Airway epithelial cell (primary cell): ENCODE measurements at places on chromosomes 1 and 21. TPM values are rescaled to one million over a fixed set of nuclear protein-coding genes. Genes with fewer than 3 reads are reported as not detected.

The FAM131C gene
- 2.0 and 3.5 TPM in 2 replicates for total RNA-seq

The TDRKH gene
- 7.2 and 8.7 TPM in 2 replicates for total RNA-seq

The BCAS2 gene
- total RNA-seq = 36.5 and 49.8 TPM in 2 replicates

The TPR gene
- total RNA-seq = 45.6 and 55.2 TPM in 2 replicates

The RNU1-4 gene
- under 0.01 TPM in 2 replicates for total RNA-seq

The FH gene
- total RNA-seq = 87.0 and 92.5 TPM in 2 replicates

The SDHC gene
- total RNA-seq = 45.1 and 53.2 TPM in 2 replicates

The MAGOH gene
- 24.4 and 39.3 TPM in 2 replicates for total RNA-seq

The ANGPTL3 gene
- not detected in 2 replicates for total RNA-seq

The PLPPR5 gene
- total RNA-seq = not detected in 2 replicates
